Activated T-helper 1 cell treated with anti-CD3 and anti-CD28 coated beads, Interleukin-2, amount 50 U/mL, for 16 hours (primary cell): ENCODE measurements at places on chromosomes 11 and 22.

GRCh38 chr22:18997925-18998315 lies 61.8 kb upstream of the PRODH start:
- DNase-seq = no peak

GRCh38 chr11:74316772-74317505 lies 5.5 kb upstream of the P4HA3 start:
- DNase-seq = no peak

DNA sequence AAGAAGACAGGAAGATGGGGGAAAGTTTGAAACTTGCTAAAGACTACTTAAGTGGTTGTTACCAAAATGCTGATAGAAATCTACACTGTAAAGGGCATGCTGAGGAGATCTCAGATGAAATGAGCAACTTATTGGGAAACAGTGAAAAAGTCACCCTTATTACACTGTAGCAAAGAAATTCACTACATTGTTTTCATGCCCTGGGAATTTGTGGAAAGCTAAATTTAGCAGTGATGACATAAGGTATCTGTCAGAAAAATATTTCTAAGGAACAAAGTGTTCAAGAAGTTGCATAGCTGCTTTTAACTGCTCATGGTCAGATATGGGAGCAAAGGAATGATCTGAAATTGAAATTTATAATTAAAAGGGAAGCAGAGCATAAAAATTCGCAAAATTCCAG lies 702.4 kb upstream of the LRRC4C start:
- DNase-seq = no peak

DNA sequence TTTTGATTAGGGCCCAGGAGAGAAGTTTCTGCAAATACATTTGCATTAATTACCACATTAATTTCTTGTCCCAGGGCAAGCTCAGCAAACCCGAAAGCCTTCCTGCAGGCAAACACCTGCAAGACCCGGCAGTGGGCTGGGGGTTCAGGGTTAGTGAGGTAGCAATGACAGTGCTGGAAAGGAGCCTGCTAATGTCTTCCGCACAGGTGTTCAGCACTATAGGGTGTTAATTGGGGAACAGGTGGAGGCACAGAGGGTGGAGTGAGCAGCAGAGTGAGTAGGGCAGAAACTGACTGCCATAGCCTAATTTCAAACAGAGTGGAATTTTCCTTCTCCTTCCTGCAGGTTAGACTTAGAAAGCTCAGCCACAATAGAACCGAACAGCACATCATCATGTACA lies 50.9 kb upstream of the UBASH3B start:
- DNase-seq = no peak

DNA sequence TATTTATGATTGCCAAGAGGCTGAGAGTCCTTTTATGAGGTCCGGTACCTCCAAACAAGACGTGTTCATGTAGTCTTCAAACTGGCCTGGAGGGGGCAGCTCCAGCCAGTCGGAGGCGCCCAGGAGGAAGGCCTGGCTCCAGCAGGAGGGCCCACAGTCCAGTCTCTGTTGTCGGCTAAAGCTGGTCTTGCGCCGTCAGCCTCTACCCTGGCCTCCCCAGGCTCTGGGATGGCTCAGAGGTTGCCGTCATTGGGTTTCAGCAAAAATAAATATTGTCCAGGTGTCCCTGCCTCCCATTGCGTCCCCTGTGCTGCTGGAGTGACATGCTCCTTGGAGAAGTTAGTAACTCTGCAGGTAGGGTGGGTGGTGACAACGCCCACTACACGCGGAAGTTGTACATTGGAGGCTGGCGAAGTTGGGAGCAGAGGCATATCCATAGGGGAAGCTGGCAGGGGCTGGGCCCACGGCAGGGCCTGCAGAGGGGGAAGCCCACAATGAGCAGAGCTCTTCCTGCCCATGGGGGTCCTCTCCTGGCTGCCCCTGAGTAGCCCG lies 1.0 kb upstream of the SLC25A1 start:
- DNase-seq = no peak

DNA sequence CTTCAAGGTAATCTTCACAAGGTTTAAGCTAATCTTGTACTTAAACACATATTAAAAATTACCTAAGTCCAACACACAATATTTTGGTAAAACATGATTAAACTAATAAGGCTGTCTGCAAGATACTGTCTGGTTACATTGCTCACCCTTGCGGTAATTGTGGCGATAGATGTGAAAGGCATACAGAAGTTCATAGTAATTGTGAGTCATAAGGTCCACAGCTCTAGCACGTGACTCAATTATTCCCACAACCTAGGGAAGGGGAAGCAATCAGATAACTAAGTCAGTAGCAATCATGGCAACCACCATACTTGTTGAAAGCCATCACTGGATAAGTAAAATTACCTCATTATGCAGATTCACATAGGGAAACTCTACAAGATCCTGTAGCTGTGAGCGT lies 30.5 kb upstream of the FNBP4 start:
- peak; percentile 35 for DNase-seq

GRCh38 chr11:6571434-6572008 lies 31.9 kb downstream of the RRP8 start:
- DNase-seq = no peak

GRCh38 chr22:17013396-17014100 lies 5.5 kb upstream of the GAB4 start:
- DNase-seq = no peak

- DNase-seq = no peak
Measured at GRCh38 chr11:10911907-10912306, 54.1 kb upstream of the ZBED5 start.

DNA sequence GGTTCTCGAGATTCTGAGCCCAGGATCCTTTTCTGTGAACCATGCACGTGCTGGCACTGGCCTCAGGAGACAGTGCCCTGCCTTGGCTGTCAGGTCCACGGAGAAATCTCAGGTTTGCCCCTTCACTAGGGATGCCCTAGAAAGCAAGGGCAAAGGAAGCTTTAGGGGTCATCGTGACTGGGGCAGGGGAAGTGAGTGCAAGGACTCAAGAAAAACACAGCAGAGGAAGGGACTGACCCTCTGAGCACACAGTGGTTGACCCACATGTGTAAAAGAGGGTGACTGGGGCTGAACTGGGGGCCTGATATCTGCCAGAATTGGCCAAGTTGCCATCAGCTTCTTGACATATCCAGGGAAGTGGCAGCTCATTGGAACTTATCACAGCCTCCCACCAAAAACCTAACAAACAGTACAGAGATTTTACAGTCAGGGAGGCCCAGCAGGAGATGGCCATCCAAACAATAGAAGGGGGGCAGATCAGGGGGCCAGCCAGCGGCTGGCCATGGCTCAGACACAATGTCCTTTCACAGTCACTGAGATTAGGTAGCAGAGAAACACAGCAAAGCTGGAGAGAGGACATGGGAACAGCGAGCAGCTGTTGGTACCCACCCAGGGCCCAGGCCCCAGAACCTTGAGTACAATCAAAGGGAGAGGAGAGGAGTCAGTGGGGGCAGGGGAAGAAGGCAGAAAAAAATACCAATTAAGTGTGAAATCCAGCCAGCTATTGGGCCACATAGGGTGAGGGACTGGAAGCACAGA lies 4.4 kb downstream of the TMEM121B start:
- no peak for DNase-seq

DNA sequence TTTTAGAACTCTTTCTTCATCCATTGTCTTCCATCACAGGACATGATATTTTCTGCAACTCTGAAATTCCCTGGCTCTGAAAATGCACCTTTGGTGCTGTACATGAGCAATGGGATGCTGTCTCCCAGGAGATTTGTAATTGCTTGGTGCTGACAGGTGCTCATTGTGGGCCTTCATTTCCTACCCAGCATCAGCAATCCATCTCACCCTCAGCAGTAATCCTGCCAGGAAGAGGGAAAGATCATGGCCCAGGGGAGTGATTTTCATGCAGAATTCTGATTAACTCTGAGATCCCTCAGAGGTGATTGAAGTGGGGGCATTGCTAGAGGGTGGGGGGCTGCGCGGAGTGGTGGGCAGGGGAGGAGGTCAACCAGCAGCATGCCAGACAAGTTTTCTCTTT lies 651.7 kb downstream of the NELL1 start:
- DNase-seq = no peak

GRCh38 chr11:45073685-45074141 lies 72.7 kb upstream of the PRDM11 start:
- DNase-seq = no peak

DNA sequence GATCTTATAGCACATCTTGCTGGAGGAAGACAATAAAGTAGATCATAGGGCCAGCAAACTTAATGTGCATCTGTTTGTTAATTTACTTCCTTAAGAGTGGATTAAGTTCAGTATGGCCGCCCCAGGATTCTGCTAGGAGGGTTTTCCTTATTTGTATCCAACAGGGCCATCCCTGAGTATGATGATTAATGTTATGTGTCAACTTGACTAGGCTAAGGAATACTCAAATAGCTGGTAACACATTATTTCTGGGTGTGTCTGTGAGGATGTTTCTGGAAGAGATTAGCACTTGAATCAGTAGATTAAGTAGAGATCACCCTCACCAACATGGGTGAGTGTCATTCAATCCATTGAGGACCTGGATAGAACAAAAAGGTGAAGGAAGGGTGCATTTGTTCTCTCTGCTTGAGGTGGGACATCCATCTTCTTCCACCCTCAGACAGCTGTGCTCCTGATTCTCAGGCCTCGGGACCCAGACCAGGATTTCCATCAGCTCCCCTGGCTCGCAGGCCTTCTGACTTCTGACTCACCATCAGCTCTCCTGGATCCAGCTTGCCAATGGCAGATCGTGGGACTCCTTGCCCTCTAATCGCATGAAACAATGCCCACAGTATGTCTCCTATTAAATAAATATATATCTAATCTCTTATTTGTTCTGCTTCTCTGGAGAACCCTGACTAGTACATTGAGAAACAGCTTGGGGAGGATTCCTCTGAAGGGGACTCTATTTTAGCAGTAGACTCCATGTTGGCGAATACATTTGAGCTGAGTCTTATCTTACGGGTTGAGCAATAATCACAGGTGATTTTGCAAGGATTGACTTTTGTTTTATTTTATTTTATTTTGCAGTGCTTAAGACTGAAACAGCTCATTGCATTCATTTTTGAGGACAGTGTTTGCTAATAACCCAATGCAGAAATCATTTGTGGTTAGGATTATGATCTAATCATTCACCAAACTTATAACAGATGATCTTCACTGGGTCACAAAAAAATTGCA lies 9.0 kb upstream of the ZBTB44 start:
- DNase-seq = no peak

GRCh38 chr11:71079795-71080194 lies 172.6 kb downstream of the SHANK2 start:
- DNase-seq = no peak

GRCh38 chr22:37525073-37525745 lies 6.0 kb upstream of the CARD10 start:
- no peak for DNase-seq
